ENCODE measurements at places on chromosomes 3 and 15.

DNA sequence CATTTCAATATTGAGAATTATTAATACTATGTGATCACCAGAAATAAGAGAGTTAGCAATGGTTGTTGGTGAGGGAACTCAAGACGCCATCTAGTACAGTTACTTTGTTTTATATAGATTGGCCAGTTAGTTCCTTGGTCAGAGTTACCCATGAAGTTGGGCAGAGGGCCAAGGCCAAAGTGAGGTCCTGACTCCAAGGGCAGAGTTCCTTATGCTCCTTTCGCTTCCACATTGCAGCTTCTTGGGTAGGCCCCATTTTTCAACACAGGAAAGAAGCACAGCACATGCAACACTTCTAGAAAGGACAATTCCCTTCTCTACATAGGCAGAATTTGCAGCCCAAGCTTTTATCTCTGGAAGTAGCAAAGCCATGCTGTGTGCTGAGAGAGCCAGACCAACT, 178.6 kb downstream of the KCNAB1 start:
- DNase-seq, result peak; percentile 45

GRCh38 chr3:177162742-177163141, 34.5 kb downstream of the TBL1XR1 start:
- no peak for DNase-seq

DNA sequence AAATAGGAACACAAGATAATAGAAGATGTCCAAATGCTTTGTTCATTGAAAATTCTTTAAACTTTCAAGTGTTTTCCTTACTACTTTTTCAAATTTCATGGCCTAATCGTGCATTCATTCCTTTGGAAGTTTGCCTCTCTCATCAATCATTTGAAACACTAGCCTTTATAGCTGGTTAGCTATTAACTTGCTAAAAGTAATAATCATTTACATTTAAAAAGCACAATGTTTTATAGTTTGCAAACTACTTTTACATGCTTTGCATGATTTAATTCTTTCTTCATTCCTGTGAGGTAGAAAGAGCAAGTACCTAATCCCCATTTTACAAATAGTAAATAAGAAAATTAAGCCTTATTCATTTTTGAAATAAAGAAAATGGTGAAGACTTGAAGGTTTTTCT, 137.4 kb upstream of the SLC7A14 start:
- DNase-seq, result no peak

DNA sequence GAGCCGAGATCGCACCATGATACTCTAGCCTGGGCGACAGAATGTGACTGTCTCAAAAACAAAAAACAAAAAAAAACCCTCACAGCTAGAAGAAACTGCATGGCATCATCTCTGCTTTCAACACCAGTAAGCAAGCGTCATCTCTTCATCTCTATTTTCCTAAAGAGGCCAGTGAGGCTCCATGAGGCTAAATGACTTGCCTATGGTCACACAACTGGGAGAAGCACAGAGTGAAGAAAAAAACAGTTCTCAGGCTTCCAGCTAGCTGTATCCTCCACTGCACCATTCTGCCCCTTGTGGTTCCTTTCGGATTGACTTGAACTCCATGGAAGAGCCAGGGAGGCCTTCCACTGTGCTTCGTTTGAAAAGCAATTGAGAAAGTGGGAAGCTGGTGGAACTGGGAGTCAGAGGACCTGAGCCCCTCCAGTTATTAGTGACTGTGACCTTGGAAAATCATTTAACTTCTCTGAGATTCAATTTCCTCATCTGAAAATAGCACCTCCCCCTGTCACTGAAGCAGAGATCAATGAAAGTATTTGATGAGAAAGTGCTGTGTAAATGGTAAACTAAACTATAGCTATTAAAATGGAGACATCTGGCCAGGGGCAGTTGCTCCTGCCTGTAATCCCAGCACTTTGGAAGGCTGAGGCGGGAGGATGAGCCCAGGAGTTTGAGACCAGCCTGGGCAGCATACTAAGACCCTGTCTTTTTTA, 32.1 kb upstream of the DENND4A start:
- peak; percentile 58 for DNase-seq

GRCh38 chr3:190585805-190586630, 72.1 kb downstream of the IL1RAP start:
- DNase-seq, result no peak

DNA sequence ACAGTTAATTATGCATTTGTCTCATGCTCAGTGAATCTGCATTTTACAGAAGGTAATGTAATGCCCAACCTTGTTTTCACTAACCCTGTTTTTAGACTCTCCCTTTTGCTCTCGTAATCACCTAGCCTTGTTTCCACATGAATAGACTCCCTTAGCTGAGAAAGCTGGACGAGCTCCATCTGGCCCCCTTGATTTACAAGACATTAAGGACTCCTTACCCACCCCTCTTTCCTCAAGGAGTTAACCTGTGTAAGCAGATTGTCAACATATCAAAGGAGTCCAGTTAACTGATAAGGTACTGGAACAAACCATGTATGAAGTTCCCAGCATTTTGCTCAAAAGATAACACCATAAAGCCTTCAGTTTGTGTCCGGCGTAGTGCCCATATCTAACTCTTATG, 99.6 kb downstream of the VPS8 start:
- DNase-seq, result no peak

DNA sequence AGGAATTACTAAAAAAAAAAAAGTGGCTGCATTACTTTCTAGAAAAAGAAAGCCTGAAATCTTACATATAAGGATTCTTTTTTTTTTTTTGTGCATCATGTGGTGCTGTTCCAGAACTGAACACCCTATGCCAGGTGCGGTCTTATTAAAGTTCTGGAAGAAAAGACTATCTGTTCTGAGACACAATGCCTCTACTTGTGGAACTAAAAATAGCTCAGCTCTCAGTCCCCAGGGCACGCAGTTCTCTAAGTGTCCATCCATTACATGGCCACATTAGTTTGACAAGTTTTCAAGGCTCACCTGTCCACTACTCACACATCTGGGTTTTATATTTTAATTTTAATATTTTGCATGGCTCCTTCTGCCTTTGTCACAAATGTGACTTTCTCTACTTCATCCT, 126.6 kb upstream of the ADAMTS9 start:
- DNase-seq, result no peak

- DNase-seq, result no peak
These were observed 10.9 kb downstream of the ZBTB47 start for GRCh38 chr3:42664438-42664803.

GRCh38 chr3:138949002-138949418, 2.0 kb downstream of the FOXL2NB start:
- no peak for DNase-seq

- DNase-seq, result peak; percentile 65
These were observed 161.3 kb upstream of the TLE3 start for GRCh38 chr15:70259028-70259424.

DNA sequence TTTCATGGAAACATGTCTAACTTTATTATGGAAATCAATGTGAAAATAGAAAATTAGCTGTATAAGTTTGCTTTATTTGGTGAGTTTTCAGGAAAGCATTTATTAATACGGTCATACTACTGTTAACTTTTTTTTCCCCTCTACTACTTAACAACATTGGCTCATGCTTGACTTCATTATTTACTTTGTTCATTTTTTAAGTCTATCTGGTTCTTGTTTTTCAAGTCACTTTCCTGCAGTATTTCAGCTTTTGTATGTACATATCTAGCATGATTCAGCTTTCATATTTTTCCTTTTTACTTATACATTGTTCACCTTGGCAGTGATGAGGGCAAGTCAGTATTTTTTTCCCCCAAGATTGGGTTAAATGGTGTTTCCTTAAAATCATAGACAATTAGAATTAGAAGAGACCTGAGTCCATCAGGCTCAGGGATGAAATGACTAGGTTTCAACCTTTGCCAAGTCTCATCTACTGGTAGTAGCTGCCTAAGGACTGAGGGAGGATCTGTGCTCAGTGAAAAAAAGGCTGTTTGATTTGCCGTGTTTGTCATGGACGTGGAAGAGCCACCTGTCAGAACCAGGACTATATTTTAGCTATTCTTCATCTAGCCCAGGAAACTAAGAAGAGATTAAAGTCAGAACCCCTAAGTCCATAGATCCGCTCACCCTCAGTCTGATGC, 15.4 kb downstream of the TMOD3 start:
- no peak for DNase-seq

All from transverse colon (tissue), 4 donors.